Mucosa of gallbladder (tissue), 1 donor: ENCODE measurements at places on chromosomes 2 and 18. TPM values are rescaled to one million over a fixed set of nuclear protein-coding genes. Genes with fewer than 3 reads are reported as not detected.

Gene ORC4
- 42.5 TPM for total RNA-seq

DNA sequence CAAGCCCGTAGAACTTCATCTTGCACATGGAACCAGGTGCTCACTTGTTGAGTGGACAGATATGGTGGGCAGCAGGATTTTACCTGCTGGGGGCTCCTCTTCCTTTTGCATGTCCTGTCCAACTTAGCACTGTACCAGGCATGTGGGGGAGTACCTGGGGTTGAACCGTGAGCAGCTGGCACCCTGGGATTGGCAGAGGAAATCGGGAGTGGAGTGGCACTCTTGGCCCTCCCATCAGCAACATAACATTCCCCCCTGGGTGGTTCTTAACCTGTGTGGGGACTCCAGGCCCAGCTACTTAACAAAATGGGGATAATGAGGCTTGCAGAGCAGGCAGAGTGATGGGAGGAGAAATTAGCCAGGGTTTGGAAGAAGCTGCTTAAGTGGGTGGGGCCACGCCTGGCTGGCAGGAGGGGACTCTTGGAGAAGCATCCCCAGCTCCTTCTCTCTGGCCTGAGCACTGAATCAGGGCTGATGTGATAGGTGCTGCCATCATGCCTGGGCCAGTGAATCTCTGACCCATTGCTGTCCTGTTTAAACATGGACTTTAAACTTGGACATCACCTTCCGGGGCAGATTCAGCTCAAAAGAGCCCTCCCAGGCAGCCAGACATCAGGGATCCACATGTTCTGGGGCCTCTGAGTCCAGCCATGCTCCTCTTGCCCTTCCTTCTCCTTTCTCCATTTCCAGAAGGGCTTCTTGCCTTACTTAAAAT, 15.5 kb downstream of the FOSL2 start:
- DNase-seq, result no peak

- DNase-seq, result no peak
Observed at GRCh38 chr2:100891906-100892642, 72.1 kb downstream of the NPAS2 start.

GRCh38 chr18:39389800-39390379, 1824.3 kb upstream of the CELF4 start:
- DNase-seq, result no peak
